ENCODE measurements at places on chromosomes 5 and 9.

DNA sequence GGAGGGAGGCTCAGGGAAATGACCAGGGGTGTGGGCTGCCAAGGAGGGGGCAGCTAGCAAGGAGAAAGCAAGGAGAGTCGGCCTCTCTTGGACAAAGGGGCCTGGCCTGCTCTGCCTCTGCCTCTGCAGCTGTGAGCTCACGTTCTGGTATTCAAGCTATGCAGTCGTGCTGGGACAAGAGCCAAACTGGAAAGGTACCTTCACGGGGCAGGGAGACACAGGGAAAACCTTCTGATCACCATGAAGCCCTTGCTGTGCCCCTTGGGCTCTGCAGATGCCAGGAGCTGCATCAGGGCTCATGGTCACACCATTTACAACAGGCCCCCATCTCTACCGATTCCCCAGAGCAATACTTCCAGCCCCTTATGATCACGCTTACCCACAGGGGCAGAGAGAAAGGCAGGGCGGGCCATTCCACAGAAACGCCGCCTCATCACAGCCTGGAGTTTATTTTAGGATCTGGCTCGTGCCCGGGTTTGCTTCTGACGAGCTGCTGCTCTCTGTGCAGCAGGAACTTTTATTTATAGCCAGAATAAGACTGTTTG, 63.2 kb downstream of the PRRT1B start:
- DNase-seq = peak; percentile 40

GRCh38 chr9:36189976-36190375, 745 bp upstream of the CLTA start:
- no peak for DNase-seq

DNA sequence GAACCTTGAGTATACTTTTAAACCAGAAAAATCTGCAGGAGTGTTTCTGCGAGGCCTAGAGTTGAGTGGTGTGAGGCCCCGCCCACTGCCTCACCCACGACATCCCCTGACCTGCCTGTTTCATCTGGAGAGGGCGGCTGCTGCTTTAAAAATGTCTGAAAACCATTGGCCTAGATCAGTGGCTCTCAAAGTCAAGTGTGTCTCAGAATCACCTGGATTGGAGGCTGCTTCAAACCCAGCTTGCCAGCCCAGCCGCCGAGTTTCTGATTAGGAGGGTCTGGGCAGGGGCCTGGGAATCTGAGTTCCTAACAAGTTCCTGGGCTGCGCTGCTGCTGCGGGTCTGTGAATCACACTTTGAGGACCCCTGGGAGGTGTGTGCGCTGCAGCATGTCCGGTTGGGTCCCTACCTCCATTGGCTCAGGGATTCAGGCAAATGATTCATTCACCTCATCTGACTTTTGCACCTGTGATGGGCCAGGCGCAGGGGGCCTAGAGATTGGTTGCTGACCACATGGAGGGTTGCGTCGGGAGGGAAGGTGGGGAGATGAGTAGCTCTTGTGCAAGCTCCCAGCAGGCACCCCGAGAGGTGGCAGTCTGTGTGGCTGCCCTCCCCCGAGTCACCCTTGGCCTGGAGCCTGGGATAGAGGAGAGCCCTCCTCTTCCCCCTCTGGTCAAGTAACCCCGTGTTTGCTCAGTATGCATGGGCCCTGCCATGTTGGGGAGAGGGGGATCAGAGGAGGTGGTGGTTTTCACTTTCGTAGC, 27.6 kb upstream of the HMCN2 start:
- no peak for DNase-seq

DNA sequence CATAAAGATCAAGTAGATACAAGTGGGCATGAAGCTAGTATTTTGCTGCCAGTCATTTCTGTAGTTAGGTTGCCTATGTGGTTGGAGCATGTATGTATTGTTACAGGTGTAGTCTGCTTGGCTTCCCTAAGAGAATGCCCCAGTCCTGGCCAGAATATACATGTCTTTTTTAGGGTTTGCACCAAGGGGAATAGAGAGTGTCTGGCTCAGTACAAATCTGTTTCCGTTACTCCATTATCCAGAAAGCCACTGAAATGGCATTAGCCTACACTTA, 23.2 kb downstream of the TGFBR1 start:
- no peak for DNase-seq

DNA sequence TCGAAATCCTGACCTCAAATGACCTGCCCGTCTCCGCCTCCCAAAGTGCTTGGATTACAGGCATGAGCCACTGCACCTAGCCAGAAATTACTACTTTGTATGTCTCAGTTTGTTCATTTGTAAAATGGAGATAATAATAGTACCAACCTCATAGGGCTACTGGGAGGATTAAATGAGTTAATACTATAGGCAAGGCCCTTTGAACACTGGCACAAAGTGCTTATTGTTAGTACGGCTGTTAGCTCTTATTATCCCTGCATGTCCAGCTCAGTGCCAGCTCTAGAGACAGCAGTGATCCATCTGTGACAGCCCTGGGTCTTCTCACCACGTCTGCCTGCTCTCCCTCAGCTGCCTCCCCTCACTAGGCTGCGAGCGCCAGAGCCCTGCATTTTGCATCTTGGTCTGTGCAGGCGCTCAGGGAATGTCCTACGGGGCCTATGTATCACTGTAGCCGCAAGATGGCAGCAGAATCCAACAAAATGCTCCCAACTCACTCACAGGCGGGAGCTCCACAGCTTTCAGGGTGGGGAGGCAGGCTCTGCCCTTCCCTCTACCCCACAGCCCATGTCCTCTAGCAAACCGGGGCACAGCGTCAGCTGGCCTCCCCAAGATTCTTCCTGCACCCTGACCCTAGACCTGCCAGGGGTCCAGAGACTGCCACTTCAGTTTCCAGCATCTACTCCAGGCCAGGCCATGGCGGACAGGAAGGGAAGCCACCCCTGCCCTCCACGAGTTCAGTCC, 17.7 kb upstream of the AKNA start:
- DNase-seq = peak; percentile 37

- DNase-seq = no peak
These were observed 15.3 kb downstream of the ZNF462 start for GRCh38 chr9:106878081-106878837.

- no peak for DNase-seq
These were observed 60.4 kb upstream of the ERCC6L2 start for GRCh38 chr9:95815133-95815532.

GRCh38 chr9:6055666-6056065, 40.2 kb upstream of the RANBP6 start:
- no peak for DNase-seq

GRCh38 chr9:27472195-27472594, 51.9 kb upstream of the IFNK start:
- DNase-seq = no peak

- DNase-seq = no peak
These were observed 603 bp downstream of the PPIP5K2 start for GRCh38 chr5:103120607-103121200.

GRCh38 chr9:116546711-116547581, 140.2 kb upstream of the TRIM32 start:
- DNase-seq = no peak

DNA sequence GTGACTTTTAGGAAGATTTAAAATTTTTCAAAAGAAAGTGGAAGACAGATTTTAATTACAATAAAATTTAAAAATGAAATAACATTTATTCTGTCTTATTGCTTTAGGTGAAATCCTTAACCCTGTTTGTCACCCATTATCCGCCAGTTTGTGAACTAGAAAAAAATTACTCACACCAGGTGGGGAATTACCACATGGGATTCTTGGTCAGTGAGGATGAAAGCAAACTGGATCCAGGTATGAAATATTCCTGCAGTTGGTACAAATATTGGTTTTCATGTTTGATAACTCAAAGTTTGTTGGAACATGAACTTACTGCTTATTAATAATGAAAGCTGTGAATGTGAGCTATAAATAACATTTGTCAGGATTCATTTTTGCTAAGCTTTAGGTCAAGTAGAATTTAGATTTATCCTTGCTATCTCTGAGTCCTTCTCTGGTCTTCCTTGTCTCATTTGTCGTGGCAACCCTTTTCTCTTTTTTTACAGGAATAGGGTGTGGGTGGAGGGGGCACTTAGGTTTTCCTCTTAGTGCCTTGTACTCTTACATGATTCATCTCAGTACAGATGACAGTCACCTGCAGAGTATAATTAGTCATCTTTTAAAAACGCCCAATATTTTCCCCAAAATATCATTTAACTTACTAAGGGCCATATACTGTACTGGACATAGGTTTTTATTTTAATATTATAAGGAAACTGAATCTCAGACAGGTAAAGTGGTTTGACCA, 95.3 kb upstream of the RASGRF2 start:
- no peak for DNase-seq

DNA sequence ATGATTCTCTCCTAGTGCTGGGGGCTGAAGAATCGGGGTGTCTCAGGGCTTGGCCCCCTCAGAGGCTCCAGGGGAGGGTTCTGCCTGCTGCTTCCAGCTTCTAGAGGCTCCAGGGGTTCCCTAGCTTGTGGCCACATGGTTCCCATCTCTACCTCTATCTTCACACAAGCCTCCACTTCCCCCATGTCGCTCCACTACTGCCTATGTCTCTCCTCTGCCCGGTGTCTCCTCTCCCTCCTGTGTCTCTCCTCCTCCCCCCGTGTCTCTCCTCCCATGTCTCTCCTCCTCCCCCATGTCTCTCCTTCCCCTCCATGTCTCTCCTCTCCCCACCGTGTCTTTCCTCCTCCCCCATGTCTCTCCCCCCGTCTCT, 12.2 kb upstream of the RNU6ATAC start:
- DNase-seq = no peak

GRCh38 chr9:85716031-85716877, 25.5 kb downstream of the AGTPBP1 start:
- no peak for DNase-seq

DNA sequence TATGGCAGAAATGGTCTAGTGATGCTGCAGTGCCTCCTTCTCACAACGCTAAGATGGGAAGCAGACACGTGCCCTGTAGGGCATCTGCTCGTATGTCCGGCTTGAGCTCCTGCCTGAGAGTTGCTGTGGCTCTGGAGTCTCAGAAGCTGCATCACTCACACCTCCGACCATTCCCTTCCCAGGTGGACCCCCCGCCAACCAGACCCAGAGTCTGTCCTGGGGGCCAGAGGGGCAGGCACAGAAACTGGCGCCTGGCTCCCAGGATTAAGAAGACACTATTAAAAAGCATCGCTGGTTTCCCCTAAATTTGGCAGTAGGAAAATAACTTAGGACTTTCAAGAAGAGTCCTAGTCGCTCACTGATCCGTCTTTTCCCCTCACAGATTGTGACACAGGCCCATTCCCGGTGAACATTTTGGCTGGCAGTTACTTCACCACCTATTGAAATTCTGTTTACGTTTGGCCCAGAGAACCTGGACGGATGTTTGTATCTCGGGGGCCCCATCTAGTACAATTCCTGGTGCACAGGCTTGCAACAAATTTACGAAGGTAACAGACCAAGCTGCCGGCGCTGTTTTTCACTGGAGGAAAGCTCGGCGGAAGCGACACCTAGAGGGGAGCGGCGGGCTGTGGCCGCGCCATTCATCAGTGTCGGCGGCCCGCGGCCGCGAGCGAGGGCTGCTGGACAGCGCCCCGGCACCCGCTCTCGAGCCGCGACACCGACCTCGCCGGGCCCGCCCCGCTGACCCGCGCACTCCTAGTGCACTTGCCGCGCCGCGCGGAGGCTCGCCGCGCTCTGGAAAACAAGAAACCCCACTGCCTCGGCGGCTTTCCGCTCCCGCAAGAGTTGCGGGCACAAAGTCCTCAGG, 1.6 kb downstream of the FSTL4 start:
- no peak for DNase-seq

Data from omental fat pad (tissue), 4 donors.